ENCODE measurements at places on chromosomes 16 and 17.
A peak's percentile ranks its signal among the peaks of the same experiment; 100 is the strongest.

- no peak for DNase-seq
Measured at GRCh38 chr16:78694414-78694813, 595.0 kb downstream of the WWOX start.

- DNase-seq = no peak
Measured at GRCh38 chr17:57565176-57565575, 179.9 kb downstream of the CCDC182 start.

GRCh38 chr17:64504769-64505339, 1.2 kb downstream of the DDX5 start:
- no peak for DNase-seq

GRCh38 chr16:56841233-56841632, 23.8 kb upstream of the SLC12A3 start:
- DNase-seq = no peak

DNA sequence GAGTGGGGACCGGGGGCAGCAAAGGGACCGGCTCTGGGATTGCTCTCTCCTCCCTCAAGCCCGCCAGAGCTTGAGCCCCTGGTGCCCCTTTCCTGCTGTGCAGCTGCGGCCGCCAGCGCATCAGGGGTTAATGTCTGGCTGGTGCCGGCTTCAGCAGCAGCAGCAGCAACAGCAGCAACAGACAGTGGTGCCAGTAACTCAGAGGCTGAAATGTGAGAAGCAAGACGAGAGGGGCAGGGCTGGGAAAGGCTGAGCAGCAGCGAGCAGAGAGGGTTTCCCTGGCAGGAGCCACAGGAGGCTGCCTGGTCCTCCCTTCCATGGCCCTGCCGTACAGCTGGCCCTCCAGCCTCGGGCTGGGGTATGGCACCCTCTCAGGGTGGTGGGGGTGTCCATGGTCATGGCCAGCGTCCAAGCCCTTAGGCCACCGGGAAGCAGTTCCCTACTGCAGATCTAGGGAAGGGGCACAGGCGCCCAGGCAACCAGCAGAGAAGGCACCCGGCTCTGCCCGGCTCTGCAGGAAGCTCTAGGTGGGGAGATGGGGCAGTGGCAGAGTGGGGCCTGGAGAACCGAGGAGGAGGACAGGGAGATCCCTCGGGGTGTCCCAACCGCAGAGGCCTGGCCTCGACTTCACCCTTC, 21.1 kb upstream of the TFAP4 start:
- DNase-seq = peak; percentile 73

DNA sequence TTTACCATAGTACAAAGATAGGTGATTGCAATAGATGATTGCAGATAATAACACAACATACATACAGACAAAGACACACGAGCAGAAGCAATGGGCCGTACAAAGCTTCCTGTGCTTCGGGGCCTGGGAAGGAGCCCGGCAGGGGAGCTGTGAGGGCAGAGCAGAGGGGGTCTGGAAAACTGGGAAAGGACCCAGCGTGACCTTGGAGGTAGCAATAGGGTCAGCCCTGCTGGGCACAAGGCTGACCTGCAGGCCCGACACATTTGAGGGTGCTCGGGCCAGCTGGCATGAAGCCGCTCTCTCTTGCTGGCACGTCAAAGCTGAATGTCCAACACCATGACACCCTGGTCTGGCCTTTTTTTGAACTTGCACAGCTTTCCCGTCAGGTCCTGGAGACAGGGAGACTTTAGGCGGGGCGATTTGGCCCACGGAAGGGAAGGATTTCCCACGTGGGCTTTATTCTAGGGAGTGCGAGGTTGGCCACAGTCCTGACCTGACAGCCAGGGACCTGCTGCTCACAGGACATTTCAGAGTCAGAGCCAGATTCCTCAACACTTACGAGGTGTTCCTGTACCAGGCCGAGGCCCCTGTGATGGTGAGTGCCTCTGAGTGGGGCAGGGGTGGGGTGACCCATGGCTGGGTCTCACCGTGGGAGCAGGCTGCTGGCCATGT, 83.2 kb downstream of the NTN1 start:
- no peak for DNase-seq

GRCh38 chr16:15403392-15403995, 7.9 kb downstream of the MPV17L start:
- no peak for DNase-seq

- no peak for DNase-seq
Measured at GRCh38 chr16:46962629-46963028, 10.8 kb downstream of the DNAJA2 start.

- no peak for DNase-seq
Measured at GRCh38 chr17:5557990-5558389, 26.3 kb downstream of the NLRP1 start.

- no peak for DNase-seq
Measured at GRCh38 chr16:85199069-85199725, 86.9 kb upstream of the CIBAR2 start.

DNA sequence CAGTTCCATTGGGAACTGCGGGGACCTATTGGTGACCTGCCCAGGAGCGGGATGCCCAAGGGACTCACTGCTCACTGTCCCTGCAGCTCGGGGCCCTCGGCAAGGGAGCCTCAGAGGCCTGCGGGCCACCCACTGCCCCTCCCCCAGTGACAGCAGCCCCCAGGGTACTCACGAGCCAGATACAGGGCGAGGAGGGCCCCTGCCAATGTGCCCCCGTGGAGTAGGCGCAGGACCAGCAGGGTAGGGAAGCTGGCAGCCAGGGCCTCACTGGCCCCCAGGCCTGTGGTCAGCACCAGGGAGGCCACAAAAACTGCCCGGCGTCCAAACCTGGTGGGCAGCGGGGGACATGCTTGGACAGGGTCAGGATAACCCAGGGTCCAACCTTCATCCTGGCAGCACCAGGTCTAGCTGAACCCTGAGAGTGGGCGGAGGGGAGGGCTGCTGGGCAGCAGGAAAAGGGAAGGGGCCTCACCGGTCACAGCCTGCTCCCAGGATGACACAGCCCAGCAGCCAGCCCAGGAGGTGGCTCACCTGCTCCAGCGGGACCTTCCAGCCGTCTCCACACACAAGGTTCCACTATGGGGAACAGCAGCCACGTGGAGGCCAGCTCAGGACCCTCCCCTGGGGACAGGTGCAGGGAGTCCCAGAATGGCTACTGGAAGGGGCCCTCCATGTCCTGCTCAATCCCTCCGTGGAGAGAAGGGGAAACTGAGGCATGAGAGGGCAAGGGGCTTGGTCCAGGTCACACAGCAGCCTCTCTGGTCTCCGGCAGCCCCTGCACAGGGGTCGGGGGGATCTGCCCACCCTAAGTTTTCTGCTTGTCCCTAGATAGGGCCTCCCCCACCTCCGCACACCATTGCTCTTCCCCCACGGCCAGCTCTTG, 855 bp downstream of the SLC22A31 start:
- no peak for DNase-seq

GRCh38 chr16:90035902-90036301, 16.6 kb upstream of the DBNDD1 start:
- no peak for DNase-seq

GRCh38 chr16:10171221-10171620, 11.0 kb downstream of the GRIN2A start:
- DNase-seq = no peak

DNA sequence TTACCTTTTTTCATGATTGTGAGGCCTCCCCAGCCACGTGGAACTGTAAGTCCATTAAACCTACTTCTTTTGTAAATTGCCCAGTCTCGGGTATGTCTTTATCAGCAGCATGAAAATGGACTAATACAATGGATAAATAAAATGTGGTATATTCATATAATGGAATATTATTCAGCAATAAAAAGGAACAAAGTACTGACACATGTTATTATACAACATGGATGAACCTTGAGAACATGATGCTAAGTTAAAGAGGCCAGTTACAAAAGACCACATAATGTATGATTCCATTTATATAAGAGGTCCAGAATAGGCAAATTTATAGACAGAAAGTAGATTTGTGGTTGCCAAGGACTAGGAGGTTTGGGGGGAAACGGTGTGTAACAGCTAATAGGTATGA, 5.3 kb downstream of the ERN1 start:
- DNase-seq = no peak

DNA sequence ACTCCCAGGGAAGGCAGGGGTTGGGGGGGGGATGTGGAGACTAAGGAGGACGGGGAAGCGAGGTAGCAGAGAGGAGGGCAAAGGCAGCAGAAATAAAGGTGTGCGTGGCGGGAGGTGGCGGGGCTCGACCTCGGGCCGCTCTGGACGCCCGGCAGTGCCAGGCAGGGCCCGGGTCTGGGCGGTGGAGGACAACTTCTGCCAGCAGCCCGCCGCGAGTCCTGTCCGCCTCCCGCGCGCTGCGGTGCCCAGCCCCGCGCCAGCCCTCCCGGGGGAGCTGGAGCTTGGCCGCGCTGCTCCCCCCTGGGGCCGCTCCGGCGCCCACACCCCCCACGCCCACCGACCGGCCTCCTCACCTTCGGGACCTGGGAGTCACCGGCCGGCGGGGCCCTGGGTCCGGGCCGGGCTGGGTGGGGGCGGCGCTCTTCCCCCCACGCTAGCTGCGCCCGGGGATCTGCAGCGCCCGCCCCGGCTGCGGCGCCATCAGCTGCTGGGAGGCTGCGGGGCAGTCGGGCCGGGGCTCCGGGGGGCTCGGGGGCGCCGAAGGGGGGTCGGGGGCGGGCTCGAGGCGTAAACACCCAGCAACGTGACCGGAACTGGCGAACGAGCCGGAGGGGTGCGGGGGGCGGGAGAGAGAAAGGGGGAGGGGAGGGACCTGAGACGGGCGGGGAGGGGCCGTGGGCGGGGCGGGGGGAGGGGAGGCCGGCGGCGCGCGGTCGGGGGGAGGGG, at the start of gene CCDC92B:
CCDC92B (minus strand) TSS at position 595 of the 726 bp plus-strand sequence. CDS start 14,507 bp downstream, outside the sequence.
- peak; percentile 28 for DNase-seq

DNA sequence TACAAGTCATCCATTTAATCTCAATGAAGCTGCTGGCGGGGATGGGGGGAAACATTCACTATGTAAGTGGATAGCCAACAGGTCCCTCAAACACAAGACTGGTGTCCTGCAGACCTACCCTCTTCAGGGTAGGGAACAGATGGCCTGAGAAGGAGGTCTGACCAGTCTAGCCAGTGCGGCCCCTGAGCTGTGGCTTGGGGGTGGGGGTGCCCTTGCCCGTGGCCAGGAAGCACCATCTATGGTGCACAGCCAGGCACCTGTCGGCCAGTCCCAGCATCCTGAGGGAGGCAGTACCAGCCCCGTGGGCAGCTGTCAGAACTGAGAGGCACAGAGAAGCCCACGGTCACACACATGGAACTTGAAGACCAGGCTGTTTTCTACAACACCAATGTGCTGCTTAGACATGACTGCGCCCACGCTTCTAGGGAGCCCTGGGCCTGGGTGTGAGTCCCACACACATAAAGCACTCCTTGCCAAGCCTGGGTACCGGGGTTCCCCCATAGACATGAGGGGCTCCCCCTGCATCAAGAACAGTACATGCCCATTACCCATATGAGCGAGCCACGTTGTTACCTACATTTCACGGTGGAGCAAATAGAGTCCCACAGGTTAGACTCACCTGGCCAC, 40.9 kb downstream of the RMI2 start:
- DNase-seq = no peak

DNA sequence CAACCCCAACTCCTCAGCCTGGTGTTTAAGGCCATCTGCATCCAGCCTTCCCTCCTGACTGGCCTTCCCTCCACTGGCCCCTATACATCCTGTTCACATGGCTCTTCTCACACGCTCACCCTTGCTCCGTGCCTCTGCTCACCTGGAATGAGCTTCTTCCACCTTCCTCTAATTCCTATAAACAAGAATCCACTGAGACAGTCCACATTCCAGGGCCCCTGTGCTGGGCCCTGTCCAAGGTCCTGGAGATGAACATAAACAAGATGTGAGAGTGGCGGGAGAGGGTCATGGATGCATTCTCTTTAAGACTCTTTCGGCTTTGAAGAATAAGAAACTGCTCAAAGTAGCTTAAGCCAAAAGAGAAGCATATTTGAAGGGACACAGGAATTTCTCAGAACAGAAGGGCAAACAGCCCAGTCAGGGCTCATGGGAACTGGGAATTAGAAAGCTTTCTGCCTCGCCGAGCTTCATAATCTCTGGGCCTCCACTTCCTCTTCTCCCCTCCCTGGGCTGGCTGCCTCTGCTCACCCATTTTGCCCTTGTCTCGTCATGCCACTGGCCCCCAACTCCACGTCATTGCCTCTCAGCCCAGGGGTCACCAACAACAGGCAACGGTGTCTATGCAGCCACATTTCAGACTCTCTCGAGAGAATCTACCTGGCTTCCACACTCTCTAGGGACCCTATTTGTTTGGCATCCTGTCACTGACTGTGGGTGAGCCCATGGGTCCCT, 13.5 kb downstream of the SPPL2C start:
- DNase-seq = no peak

GRCh38 chr16:55754056-55754455, 78.8 kb downstream of the CES1 start:
- no peak for DNase-seq

DNA sequence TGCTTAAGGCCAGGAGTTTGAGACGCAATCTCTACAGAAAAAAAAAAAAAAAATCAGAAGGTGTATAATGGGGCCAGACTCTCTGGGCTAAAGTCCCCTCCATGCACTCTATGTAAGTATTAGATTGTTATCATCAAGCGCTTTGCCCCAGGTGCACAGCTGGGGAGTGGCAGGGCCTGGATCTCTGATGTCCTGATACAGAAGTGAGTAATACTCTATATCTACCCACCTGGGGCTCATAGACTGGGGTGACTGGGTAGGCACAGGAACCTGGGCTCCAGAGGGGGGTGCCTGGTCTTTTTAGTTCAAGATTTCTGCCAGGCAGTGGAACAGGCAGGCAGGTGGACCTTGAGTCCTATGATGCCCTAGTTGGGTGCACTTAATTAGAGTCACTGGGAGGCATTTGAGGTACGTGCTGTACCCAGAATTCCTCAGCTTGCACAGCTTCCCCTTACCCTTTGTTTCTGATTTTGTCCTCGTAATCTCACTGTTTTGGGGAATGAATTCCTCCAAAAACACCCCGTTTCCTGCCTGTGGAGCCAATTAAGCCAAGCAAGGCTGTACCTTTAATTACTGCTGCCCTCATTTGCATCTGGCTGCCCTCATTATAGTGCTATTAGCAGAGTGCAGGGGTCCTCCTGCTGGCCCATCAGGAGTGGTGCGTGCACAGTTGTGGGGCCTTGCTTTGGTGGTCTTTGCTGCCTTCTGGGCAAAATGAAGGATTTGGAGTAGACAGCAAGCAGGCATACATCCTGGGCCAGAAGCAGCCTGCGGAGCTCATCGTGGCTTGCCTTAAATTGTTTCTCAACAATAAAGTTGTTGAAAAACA, 239.0 kb downstream of the SNX29 start:
- no peak for DNase-seq

- DNase-seq = peak; percentile 55
Measured at GRCh38 chr16:22929461-22929860, 115.5 kb downstream of the HS3ST2 start.

GRCh38 chr17:39196241-39196807, 1.1 kb downstream of the CACNB1 start:
- no peak for DNase-seq

Measured in NCI-H1092 (cell line).